ENCODE measurements at places on chromosomes 16 and 17.

DNA sequence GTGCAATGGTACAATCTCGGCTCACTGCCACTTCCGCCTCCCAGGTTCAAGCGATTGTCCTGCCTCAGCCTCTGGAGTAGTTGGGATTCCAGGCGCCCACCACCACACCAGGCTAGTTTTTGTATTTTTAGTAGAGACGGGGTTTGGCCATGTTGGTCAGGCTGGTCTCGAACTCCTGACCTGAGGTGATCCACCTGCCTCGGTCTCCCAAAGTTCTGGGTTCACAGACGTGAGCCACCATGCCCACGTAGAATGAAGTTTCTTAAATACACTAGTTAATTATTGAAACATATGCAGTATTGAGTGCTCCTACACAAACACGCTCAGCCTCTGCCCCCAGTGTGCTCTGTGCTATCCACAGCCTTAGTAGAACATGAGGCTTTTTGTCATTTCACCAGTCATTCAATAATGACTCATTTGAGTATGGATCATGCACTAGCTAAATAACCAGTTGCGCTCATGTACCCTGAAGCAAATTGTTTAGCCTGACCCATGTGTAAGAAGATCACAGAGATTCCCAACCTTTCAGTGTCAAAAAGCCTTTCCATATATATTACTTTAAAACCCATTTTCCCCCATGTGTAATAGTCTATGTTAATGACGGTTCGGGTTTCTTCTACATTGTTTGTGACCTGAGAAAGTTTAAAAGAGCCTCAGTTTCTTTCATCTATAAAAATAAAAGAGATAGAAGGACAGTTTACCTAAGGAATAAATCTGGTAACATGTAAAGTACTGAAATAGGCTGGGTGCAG lies 49.7 kb downstream of the TUBD1 start:
- no peak for DNase-seq

DNA sequence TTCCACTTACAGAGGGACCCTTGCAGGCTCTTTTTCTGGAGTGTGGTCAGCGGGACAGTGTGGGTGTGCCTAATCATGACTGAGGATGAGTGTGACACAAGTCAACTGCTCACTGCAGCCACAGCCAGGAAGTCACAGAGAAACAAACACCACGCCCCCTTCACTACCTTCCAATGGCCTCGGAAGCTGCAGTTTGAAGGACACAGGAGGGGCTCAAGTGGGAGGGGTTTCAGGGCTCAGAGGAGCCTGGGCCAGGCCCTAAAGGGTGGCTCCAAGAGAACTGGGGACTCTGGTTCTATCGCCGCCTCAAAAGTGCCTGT lies 116.2 kb upstream of the SDK2 start:
- peak; percentile 46 for DNase-seq

DNA sequence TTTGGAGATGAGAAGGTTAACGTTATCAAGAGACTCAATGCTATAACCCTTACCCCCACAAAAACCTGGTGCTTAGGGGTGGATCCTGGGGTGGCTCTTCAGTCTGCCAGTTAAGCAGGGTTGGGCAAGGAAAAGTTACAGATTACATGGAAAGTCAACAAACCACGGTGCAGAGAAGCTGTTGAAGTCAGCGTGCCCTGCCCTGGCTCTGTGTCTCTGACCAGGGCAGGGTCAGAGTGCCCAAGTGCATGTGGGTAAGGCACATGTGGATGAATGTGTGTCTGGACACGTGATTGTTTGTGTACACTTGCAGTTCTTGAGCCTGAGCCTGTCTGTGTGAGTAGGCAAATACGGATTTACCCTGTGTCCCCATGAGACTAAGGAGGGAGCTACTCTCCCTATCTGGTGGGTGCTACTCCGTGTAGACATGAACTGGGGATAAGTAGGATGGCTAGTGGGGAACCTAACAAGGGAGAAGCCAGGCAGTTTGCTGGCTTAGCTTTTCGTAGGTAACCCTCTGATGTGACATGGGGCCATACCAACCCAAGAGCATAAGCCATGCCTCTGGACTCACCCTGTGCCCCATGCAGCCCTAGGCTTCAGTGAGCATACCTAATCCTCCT lies 5.5 kb downstream of the IGFBP4 start:
- DNase-seq: no peak

DNA sequence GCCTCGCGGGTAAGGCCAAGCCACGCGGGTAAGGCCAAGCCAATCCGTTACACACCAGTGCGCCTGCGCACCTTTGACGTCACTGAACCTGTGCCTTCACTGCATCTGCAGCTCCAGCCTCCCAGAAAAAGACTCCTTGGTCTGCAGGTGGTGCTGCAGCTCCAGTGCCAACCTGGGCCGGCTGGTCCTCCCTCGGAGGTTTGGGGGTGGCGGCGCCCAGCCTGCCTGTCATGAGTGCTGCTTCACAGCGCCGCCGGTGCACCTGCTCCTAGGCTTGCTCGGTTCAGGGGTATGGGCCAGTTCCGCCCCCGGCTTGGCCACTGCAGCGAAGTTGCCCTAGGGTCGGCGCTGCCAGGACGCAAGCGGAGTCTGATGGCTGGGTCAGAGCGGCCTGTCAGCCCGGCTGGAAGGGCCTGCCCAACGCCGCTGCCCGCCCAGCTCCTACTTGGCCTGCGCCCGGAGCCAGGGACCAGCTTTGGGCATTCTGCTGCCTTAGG lies 146.6 kb downstream of the USP22 start:
- DNase-seq: no peak

- no peak for DNase-seq
Observed at GRCh38 chr16:30677931-30678585, 19.8 kb downstream of the FBRS start.

GRCh38 chr16:8355675-8356074 lies 234.6 kb downstream of the TMEM114 start:
- no peak for DNase-seq

- no peak for DNase-seq
Observed at GRCh38 chr16:58435779-58436178, 43.5 kb downstream of the GINS3 start.

GRCh38 chr17:48522031-48522653 lies 8.7 kb downstream of the HOXB1 start:
- peak; percentile 67 for DNase-seq

GRCh38 chr16:48556913-48557351 lies 53.0 kb downstream of the N4BP1 start:
- DNase-seq: no peak

DNA sequence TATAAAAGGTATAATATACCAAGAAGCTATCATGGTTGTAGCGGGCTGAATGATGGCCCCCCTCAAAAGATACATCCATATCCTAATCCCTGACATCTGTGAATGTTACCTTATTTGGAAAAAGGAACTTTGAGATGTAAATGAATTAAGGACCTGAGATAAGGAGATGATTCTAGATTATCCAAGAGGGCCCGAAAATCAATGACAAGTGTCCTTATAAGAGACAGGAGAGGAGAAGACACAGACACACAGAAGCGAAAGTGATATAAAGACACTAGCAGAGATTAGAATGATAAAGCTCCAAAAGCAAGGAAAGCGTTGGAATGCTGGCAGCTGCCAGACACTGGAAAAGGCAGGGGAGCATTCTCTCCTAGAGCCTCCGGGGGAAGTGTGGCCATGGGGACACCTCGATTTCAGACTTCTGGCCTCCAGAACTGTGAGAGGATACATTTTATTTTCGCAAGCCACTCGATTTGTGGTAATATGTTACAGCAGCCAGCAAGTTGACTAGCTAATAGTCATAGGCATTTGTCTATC lies 12.5 kb upstream of the GP1BA start:
- DNase-seq: no peak

DNA sequence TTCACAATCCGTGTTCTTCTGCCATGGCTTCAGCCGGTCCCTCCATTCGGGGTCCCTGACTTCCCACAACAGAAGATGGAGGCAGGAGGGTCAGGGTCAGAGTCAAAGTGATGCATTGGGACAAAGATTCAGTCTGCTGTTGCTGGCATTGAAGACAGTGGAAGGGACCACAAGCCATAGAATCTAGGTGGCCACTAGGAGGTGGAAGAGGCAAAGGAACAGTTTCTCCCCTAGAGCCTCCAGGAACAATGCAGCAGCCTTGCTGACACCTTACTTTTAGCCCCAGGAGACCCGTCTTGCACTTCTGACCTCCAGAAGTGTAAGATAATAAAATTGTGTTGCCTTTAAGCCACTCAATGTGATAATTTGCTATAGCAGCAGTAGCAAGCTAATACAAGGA lies 55.9 kb downstream of the MFSD11 start:
- peak; percentile 50 for DNase-seq

- DNase-seq: no peak
Observed at GRCh38 chr17:33564146-33564545, 271.1 kb upstream of the ASIC2 start.

DNA sequence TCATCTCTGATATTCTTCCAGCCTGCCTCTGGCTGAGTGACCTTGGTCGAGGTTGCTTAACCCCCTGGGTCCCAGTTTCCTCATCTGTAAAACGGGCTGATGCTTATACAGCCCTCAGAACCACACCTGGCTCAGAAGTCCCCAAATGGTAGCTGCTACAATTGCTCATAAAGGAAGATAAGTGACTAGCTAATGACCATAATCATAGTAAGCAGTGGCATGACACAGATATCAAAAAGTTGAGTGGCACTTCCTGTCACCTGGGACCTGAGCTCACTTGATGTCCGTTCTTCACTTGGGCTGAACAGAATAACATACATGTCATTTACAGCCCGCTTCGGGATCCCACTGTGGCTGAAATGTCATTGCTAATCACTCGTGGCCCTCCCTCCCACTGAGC lies 1.8 kb downstream of the MGRN1 start:
- no peak for DNase-seq

DNA sequence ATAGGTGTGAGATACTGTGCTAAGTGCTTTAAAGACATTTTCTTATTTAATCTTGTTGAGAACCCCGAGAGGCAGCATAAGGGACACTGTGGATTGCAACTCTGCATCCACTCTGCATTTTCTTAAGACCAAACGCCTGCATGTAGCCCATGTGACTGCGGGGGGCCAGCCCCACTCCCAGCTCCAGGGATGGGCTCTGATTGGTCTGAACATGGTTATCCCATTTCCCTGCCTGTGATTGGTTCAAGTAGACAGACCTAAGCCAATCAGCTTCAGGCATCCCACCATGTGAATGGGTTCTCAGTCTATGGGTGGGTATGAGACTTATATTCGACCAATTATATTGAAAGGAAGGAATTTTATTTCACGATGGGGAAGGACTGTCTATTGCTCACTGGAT lies 33.2 kb upstream of the USP7 start:
- DNase-seq: no peak

DNA sequence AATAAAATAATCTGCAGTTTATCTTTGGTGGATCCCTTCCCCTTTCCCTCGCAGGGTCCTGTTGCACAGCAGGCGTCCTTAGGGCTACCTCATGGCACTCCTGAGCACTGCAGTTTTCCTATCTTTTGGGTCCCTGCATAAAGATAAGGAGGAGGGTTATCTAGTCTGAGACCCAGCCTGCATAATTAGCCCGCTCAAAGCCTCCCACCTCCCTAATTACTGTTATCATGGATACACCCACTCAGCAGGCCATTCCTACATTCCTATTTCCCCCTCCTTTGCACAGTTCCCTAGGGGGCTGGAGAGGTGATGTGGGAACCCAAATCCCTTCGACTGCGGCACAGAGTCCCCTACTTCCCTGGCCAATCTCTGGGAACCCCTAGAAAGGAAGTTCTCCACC lies 5.1 kb upstream of the CLUH start:
- DNase-seq: no peak

- DNase-seq: peak; percentile 45
Observed at GRCh38 chr17:8801135-8801840, 2.1 kb upstream of the MFSD6L start.

GRCh38 chr17:72642720-72643119 lies 449.8 kb downstream of the SLC39A11 start:
- DNase-seq: no peak

DNA sequence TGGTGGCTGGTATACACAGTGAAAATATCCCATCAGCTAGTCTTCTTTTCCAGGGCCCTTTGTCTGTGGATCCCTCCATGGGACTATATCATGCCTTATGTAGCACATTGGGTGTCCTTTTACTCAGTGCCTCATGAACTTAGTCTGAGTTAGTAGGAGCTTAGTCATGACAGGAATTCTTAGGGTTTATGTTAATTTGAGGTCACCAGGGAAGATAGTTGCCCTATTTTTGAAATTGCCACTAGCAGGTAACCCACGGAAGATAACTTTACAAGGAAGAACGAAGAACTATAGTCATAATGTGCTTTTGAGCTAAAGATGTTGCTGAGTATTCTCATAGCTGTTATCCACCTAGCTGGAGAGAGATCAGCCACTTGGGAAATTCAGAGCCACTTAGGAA lies 14.8 kb upstream of the PLK1 start:
- DNase-seq: no peak

DNA sequence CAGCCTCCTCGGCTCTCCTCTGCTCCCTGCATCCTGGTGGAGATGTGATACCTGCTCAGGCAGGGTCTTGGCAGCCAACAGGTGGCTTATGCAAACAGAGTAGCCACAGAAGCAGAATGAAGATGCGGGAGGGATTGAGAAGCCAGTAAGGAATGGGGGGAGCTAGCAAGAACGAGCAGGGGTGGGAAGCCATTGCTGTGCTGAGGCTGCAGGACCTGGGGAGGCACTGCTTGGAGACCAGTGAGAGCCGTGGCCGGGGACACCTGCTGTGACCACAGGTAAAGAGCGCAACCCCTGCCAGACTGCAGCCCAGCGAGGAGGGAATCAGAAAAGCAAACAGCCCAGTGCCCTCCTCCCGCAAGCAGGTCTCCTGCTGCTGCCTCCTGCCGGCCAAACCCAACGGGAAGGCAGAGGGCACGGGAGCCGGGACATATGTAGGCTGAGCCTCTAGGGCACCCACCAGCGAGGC lies 14.7 kb downstream of the AIPL1 start:
- peak; percentile 85 for DNase-seq

DNA sequence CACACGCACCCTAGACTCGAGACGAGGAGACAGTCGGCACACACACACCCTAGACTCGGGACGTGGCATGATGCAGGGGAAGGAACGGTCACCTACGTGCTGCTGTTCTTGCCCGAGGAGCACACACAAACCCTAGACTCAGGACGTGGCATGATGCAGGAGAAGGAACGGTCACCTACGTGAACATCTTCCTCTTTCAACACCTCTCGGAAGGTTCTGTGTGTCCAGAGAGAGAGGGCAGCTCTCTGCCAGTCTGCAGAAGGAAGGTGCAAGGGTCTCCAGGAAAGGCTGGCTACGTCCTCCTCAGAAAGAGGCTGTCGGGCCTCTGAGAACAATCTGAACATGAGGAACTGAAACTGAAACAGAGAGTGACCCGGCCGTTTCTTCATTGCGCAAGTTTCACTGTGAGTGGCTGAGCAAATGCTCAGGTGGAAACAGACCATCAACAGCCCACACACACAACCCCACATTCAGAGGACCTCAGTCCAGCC lies 43.4 kb downstream of the ZNF276 start:
- DNase-seq: no peak

DNA sequence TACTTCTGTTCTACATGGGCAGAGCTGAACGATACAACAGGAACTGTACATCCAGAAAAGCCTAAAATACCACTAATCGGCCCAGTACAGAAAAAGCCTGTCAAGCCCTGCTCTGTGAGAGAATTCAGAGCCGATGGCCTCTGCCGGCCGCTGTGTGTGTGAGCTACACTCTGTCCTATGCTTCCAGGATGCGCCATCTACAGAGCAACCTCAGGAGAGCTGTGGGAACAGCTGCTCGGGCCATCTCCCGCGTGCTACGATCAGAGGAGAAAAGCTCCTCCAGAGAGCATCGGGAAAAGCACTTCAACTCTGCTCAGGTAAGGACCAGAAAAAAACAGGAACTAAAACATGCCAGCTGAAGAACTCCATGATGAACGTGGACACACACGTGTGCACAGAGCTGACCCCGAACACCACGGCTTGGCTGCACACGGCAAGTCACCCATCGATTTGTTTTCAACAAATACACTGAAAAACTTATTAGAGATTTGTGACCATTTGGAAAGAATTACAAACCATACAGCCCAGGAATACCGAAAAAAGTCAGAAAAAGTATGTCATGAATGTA lies 115.9 kb downstream of the ANKRD11 start:
- DNase-seq: no peak

Measured in NCI-H146 (cell line).